ENCODE measurements at places on chromosomes 4 and X. TPM values are rescaled to one million over a fixed set of nuclear protein-coding genes. Genes with fewer than 3 reads are reported as not detected.

PLA2G12A gene
- 34.5 TPM for total RNA-seq

BMPR1B gene
- total RNA-seq: 5.2 TPM

C4orf33 gene
- 20.2 TPM for total RNA-seq

GABRA4 gene
- total RNA-seq: not detected

RNF150 gene
- 0.63 TPM for total RNA-seq

LINC00632 gene
- 1.2 TPM for total RNA-seq

GASK1B gene
- 3.2 TPM for total RNA-seq

TRPC5OS gene
- total RNA-seq: not detected

TMPRSS11D gene
- 1.9 TPM for total RNA-seq

GSTCD gene
- 17.9 TPM for total RNA-seq

XAGE2 gene
- total RNA-seq: not detected

NEUROG2 gene
- not detected for total RNA-seq

OTUD6A gene
- not detected for total RNA-seq

DCAF4L1 gene
- 0.21 TPM for total RNA-seq

IBSP gene
- not detected for total RNA-seq

TMSB15A gene
- 1.1 TPM for total RNA-seq

PDLIM3 gene
- total RNA-seq: 0.56 TPM

ZDHHC15 gene
- not detected for total RNA-seq

MUC7 gene
- not detected for total RNA-seq

SERTM2 gene
- not detected for total RNA-seq

TCEAL7 gene
- total RNA-seq: 3.6 TPM

ANKRD50 gene
- total RNA-seq: 8.8 TPM

TNIP3 gene
- not detected for total RNA-seq

EDNRA gene
- total RNA-seq: 5.4 TPM

EXOC1 gene
- total RNA-seq: 24.9 TPM

SLC49A3 gene
- 0.63 TPM for total RNA-seq

GAB1 gene
- 6.2 TPM for total RNA-seq

STK32B gene
- not detected for total RNA-seq

IGFBP7 gene
- total RNA-seq: 220 TPM

NCAPG gene
- total RNA-seq: 30.4 TPM

TLR1 gene
- total RNA-seq: 0.14 TPM

ASMT gene
- total RNA-seq: not detected

HTT gene
- 32.5 TPM for total RNA-seq

PAGE5 gene
- not detected for total RNA-seq

FAM133A gene
- total RNA-seq: not detected

CLDN22 gene
- not detected for total RNA-seq

S100P gene
- total RNA-seq: 39.8 TPM

SCLT1 gene
- total RNA-seq: 9.0 TPM

PAK3 gene
- total RNA-seq: 1.2 TPM

INTS6L gene
- total RNA-seq: 5.4 TPM

IGSF1 gene
- not detected for total RNA-seq

NSUN7 gene
- 1.5 TPM for total RNA-seq

SAGE1 gene
- total RNA-seq: not detected

TMEM47 gene
- 2.0 TPM for total RNA-seq

JCHAIN gene
- total RNA-seq: not detected

NLGN4X gene
- not detected for total RNA-seq

ADH1C gene
- not detected for total RNA-seq

GAGE12F gene
- not detected for total RNA-seq

USO1 gene
- total RNA-seq: 47.8 TPM

OTC gene
- total RNA-seq: not detected

ZNF630 gene
- total RNA-seq: 1.6 TPM

HS6ST2 gene
- total RNA-seq: 7.4 TPM

All from airway epithelial cell (primary cell).